ENCODE measurements at places on chromosomes 16 and 17. TPM values are rescaled to one million over a fixed set of nuclear protein-coding genes. Genes with fewer than 3 reads are reported as not detected.

DNA sequence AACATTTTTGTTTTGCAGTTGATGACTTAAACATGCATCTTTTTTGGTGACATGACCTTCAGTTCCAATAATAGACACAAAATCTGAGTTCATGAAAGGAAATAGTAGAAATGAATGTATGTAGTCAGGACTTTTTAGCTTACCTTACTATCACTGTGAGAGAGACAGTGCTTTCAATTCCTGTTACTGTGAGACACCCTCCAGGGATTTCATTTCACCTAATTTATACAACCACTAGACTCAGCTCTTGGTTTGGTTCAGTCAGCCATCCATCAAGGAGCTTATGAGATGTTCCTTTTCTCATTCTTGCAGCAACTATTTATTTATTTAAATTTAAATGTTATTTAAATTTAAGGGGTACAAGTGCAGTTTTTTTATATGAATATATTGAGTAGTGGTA is 77.9 kb downstream of the MAP2K4 start:
- DNase-seq: no peak

- peak; percentile 5 for DNase-seq
Measured at GRCh38 chr16:48447940-48448536, 62.8 kb upstream of the SIAH1 start.

GRCh38 chr16:11078812-11079459 is 134.6 kb downstream of the CLEC16A start:
- peak; percentile 72 for DNase-seq

DNA sequence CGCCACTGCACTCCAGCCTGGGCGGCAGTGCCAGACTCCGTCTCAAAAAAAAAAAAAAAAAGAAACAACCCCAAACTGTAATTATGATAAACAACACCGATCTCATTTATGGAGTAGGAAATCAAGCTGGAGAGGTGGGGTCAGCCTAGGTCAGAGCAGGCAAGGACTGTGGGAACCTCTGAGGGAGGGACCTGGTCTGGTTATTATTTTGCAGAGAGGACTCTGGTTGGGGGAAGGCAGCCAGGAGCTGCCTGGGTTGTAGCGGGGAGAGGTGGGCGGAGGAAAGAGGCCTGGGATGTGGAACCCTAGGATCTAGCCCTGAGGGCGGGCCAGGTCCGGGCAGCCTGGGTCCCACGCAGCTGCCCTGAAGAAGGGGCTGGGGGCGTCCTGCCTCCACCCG is 10.9 kb upstream of the HS3ST6 start:
- DNase-seq: peak; percentile 41

- DNase-seq: no peak
Measured at GRCh38 chr16:2852731-2853507, 5.1 kb downstream of the PRSS22 start.

DNA sequence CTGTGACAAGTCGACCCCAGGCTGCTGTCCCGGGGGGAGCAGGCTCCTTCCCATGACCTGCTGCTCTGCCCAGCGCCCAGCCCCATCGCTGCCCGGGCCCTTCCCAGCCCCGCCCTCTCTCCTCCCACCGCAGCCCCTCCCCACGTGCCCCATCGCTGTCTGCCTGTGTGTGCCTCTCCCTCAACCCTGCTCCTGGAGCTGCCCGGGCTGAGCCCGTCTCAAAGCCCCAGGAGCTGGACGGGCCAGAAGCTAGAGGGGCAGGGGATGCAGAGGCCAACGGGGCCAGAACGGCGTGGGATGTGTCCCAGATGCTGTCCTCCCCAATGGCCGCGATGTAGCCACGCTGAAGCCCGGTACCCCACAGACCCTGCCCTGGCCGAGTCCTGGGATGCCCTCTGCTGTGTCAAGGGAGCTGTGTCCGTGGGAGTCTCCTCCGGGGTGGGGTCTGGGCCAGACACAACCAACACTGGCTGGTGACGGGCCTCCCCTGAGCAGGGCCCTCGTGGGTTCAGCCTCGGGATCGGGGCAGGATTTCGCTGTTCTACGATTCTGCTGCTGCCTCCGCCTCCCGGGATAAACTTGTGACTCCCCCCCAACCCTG is 118.2 kb upstream of the ZNF750 start:
- no peak for DNase-seq

GRCh38 chr17:17386094-17386800 is 83.1 kb downstream of the NT5M start:
- no peak for DNase-seq

DNA sequence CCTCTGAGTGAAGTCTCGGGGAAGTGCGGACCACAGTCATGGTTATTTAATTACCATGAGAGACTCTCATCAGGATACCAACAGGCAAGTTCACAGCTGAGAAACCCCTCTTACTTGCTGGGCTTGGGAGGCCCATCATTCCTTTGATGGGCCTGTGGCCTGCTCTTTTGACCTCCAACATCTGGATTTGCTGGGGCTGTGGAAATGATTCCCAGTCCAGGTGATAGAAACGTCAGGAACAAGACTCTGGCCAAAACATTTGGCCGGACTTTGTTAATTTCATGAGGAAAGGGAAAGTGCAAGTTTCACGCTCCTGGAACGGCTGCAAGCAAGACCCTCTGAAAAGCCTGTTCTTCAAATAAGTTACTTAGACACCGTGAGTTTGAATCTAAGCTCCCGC is 42.5 kb downstream of the TMEM114 start:
- no peak for DNase-seq

- DNase-seq: no peak
Measured at GRCh38 chr17:18948476-18949006, 3.4 kb upstream of the SLC5A10 start.

- DNase-seq: peak; percentile 50
Measured at GRCh38 chr17:72569148-72569946, 448.5 kb downstream of the SOX9 start.

DNA sequence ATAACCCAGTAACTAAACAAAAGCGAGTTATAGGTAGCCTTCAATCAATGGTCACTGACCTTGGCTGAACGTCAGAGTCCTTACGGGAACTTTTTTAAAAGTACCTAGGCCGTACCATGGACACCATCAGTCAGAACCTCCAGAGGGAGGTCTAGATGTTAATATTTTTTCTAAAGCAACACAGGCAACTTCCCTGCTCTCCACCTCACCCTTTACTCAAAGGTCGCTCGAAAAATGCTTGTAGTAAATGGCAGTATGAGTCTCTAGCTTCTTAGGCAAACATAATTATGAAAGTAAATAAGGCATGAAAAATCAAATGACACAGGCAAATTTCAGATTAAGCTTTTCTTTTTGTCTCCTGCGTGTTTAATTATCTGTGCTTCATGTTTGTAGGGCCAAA is 82.1 kb downstream of the SLC39A11 start:
- DNase-seq: no peak

GRCh38 chr17:76124582-76125390 is 16.3 kb downstream of the FOXJ1 start:
- DNase-seq: no peak

DNA sequence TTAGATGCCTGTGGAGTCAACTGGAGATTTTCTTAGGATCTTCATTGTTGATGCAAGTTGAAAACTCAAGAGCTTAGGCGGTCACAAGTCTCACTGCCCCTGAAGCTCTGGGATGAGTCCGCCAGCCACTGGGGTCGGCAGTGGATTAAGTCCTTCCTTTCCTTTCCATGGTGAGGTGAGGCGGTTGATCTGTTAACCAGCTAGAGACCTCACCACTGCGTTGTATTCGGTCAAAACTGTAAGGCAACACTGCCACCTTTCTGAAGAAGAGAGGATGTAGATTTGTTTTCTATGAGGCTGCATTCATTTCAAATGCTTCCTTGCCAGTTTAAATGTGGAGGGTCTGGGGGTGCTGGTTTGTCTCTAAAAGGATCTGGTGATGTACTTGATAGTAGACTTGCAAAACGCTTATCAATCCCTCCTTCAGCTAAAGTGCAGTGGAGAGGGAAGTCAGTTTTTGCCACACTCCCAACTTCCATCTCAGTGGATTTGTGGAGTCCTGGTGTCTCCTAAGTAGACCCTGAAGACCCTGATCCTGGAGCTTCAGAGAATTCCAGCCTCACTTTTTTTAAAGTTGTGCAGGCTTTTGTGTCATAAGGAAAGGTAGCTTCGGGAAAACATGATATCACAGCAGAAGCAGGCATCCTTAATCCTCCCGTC is 1.7 kb downstream of the MYOCD start:
- no peak for DNase-seq

GRCh38 chr16:13634959-13635358 is 285.0 kb upstream of the ERCC4 start:
- no peak for DNase-seq

GRCh38 chr16:71347146-71347545 is 11.4 kb upstream of the CALB2 start:
- DNase-seq: no peak

DNA sequence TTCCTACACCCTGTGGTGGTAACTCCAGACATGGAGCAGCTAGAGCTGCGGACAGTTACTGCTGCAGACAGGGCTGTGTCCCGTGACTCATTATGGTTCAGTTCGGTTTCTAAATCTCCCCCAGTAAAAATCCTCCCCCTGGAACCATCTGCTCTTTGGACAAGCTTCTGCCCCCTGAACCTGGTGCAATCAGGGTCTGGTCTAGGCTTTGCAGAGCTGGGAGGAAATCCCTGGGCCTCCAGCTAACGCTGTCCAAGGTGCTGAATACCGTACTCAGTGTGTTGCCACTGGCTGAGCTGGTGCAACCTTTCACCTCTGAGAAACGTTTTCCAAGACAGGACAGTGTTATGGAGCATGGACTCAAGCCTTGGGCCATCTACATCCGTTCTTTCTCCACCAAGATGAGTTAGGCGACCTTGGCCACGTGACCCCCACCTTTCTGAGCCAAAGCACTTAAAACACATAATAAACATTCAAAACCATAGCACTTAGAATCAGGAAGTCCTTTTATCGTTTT is 142.0 kb downstream of the CPPED1 start:
- peak; percentile 22 for DNase-seq

DNA sequence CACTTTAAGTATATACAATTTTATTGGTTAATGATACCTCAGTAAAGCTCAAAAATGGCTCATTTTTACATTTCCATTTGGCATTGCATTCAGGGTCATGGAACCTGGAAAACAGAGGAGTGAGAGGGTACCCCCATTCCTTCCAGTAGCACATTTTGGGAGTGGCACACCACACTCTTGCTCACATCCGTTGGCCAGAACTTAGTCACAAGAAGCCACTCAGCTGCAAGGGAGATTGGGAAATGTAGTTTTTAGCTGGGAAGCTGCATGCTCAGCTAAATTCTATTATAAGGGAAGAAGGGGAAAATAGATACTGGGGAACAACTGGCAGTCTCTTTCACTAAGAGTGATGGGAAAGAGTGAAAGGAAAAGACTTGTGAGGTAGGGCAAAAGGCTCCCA is 102.5 kb upstream of the TMEM97 start:
- DNase-seq: no peak

GRCh38 chr17:4786106-4786511 is at the start of gene VMO1:
Gene VMO1 (minus strand): TSS chr17:4786364. CDS start chr17:4786352, 12 bp downstream.
- DNase-seq: no peak

- DNase-seq: no peak
Measured at GRCh38 chr17:36498155-36498554, 11.7 kb downstream of the ZNHIT3 start.

DNA sequence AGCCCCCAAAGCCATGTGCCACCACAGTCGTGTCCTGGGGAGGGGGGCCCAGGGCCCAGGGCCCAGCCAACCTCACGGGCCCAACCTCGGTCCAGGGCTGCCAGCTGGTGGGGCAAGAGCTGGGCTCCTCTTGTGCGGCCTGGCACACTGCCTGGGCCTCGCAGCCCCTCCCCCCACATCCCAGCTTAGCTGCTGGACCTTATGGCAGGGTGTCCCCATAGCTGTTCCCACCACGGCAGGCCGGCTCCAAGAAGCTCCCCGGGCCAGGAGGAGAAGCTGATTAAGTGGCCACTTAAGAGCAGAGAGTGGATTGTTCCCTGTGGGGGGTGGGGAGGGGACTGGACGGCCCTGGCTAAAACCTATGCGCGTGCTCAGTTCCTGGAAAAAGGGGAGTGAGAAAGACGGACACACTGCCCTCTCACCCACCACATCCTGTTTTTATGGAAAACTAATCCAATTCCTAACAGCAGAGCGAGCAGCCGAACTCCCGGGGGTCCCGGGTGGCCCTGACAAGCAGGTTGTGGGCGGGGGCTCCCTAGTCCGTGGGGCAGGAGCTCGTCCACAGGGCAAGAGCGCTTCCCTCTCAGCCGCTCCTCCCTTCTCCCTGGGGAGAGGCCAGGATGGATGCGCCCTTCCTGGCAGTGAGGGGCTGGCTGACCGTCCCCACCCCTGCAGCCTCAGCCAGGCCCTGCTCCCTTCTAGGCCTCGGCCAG is 16.8 kb downstream of the PIEZO1 start:
- DNase-seq: peak; percentile 55

GRCh38 chr17:2192367-2193057 is 111.1 kb downstream of the SMG6 start:
- no peak for DNase-seq

DNA sequence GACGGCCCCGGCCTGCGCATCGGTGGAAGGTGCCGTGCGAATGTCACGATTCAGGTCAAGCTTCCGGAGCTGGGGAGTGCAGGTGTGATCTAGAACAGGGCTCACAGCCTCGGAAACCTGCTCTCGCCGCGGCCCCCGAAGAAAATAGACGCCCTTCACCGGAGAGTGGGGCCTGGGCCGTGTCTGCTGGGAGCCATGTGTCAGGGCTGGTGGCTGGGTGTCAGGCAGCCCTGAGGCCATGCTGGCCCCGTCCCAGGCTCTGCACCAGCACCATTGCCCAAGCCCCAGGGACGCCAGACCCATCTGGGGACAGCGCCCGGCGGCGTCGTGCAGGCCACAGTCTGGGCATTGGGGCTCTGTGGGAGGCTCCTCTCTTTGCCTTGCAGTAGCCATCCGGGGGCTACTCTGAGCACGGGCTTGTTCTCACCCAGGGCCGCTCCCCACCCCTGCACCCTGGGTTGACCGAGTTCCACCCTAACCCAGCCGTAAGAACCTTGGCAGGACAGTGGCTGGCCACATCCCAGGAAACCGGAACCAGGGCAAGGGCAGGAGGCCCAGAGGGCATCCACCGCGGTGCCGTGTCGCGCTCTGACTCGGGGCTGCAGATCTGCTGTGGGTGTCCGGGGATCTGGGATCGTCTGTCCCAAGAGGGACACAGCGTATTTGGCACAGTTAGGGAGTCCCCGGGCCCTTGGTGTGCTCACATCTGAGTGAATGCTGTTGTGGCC is 5.3 kb upstream of the NUDT16L1 start:
- no peak for DNase-seq

GRCh38 chr17:53749178-53749577 is 73.5 kb upstream of the KIF2B start:
- no peak for DNase-seq

GRCh38 chr16:74837056-74837455 is 62.4 kb upstream of the FA2H start:
- no peak for DNase-seq

DNA sequence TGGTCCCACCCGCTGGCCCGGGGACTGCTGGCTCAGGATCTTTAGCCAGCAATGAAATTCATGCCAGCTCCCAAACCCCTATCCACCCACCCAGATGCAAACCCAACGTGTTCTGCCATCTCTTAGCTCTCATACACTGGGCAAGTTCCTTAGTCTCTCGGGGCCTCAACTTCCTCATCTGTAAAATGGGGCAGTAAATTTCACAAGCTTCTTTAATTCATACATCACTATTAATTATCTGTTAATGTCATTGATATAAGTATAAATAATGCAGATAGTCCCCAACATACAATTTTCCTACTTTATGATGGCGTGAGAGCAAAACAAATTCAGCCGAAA is 398.7 kb downstream of the SOX9 start:
- DNase-seq: no peak

Gene KRT27
- not detected for total RNA-seq

Gene HBA2
- 3.5 TPM for total RNA-seq

Gene SLC12A3
- total RNA-seq: not detected

Gene OR4D1
- total RNA-seq: not detected

Gene NLRC3
- 2.0 TPM for total RNA-seq

Gene SNX20
- 1.6 TPM for total RNA-seq

Gene TNFRSF13B
- total RNA-seq: 1.1 TPM

Gene FOXN1
- total RNA-seq: 0.32 TPM

Gene DPEP3
- not detected for total RNA-seq

Gene RNU2-1
- 6,693 TPM for total RNA-seq

Data from colonic mucosa (tissue), 4 donors.